ENCODE measurements at places on chromosomes 6 and 20. TPM values are rescaled to one million over a fixed set of nuclear protein-coding genes. Genes with fewer than 3 reads are reported as not detected.

DNA sequence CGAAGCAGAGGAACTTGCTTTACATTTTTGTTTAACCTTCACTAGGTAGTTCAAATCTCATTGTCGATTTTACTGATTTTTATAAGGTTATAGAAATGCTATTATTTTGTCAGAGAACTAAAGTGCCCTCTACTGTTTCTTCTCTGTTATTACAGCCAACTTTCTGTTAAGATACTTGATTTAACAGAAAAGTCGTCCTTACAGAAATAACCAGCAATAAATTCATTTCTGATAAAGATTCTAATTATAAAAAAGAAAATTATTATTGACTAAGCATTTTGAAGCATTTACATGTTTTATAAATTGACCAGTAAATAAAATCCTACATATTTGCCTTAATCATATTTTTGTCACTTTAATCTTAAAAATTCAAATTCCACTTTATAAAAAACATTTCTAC lies 60.8 kb downstream of the OGFRL1 start:
- DNase-seq = peak; percentile 32

DNA sequence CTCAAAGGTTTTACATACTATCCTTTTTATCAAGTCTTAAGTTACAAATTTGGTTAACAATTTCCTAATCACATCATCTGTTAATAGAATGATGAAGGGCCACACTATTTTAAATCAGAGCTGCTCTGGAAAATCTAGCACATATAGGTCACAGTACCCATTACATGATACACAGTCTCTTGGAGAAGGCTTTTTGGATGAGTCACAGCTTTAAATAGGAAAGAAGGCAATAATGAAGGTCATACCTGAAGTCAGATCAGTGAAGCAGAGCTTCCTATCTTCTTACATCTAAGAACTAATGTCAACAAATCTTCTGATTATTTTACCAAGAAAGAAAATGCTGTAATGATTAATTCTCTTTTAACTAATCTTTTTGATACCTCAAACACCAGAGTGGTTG lies 248.5 kb downstream of the BTBD9 start:
- DNase-seq = no peak

- DNase-seq = no peak
Measured at GRCh38 chr20:58073945-58074856, 154.3 kb downstream of the ANKRD60 start.

DNA sequence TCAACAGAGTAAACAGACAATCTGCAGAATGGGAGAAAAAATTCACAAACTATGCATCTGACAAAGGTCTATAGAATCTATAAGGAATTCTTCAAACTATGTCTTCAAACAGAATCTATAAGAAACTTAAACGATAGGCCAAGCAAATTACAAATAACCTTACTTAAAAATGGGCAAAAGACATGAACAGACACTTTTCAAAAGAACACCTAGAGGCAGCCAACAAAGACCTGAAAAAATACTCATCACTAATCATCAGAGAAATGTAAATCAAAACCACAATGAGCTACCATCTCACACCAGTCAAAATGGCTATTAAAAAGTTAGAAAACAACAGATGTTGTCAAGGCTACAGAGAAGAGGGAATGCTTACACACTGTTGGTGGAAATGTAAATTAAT lies 81.3 kb downstream of the ID4 start:
- DNase-seq = no peak

GRCh38 chr6:23350752-23351453 lies 775.1 kb upstream of the NRSN1 start:
- DNase-seq = no peak

GRCh38 chr6:56479381-56479780 lies 163.3 kb downstream of the DST start:
- DNase-seq = no peak

- DNase-seq = no peak
Measured at GRCh38 chr6:36545767-36546307, 1.4 kb downstream of the STK38 start.

GRCh38 chr20:63850689-63851547 lies 10.4 kb upstream of the ABHD16B start:
- no peak for DNase-seq

DNA sequence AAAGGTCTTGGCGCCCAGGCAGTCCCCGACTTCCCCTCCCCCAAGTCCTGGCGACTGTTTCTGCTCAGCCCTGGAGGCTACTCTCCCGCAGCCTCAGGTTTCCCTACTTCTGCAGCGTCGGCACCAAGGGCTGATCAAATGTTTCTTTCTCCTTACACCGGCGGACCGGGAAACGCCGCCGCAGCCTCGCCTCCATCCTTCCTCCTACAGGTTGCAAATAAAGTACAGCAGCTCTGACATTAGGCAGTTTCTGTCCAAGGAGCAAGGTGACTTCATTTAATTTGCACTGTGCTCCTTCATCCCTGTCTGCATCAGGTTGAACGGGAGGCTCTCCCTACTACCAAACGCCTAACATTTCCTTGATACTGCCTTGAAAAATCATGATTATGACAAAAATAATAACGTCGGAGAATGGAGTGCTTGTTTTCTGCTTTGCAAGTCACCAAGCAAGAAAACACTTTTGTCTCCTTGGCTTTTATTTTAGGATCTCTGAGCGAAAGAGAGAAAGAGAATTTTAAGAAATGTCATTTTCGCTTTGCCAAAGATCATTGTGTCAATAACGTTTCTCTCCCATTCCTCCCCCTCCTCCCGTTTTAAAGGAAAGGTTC lies 1.0 kb downstream of the CLIC5 start:
- DNase-seq = peak; percentile 9

DNA sequence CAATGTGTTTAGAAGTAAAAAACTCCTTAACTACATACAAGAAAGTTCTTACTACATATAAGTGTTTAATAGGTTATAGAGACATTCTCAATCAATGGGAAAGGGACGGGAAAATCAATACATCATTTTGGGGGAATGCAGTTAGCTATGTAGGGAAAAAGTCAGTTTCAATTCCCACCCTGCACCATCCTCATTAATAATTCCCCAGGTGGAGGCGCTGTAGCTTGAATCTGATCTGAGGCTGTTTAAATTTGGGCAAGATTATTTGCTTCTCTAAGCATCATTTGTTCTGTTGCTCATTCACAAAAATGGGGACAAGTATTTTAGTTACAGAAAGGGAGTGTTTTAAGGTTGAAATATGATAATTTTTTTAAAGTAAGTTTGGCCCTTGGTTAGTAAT lies 19.1 kb downstream of the OLIG3 start:
- DNase-seq = no peak

The SLC22A2 gene
- total RNA-seq = 0.62 TPM

The DSTN gene
- 244 TPM for total RNA-seq

The TFAP2D gene
- total RNA-seq = not detected

The DDO gene
- total RNA-seq = 6.6 TPM

All from tongue (tissue), 3 donors.